ENCODE measurements at places on chromosomes 12 and 14.

DNA sequence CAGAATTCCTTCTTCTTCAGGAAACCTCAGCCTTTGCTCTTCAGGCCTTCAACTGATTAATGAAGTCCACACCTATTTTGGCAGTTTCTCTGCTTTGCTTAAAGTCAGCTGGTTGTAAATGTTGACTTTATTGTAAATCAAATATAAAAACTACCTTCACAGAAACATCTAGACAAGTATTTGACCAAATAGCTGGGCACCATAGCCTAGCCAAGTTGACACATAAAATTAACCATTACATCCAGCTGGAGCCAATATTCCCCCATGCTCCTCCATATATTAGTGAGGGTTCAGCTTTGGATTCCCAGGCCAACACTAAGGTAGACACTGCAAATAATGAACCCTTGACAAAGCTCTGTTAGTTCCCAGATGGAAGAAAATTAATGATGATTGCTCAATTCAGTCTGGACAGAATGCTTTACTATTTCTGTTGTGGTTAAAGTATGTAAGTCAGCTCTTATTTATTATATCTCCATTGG, 125.5 kb downstream of the ZFP36L1 start:
- no peak for DNase-seq

GRCh38 chr14:76754586-76754985, 6.7 kb upstream of the VASH1 start:
- no peak for DNase-seq

DNA sequence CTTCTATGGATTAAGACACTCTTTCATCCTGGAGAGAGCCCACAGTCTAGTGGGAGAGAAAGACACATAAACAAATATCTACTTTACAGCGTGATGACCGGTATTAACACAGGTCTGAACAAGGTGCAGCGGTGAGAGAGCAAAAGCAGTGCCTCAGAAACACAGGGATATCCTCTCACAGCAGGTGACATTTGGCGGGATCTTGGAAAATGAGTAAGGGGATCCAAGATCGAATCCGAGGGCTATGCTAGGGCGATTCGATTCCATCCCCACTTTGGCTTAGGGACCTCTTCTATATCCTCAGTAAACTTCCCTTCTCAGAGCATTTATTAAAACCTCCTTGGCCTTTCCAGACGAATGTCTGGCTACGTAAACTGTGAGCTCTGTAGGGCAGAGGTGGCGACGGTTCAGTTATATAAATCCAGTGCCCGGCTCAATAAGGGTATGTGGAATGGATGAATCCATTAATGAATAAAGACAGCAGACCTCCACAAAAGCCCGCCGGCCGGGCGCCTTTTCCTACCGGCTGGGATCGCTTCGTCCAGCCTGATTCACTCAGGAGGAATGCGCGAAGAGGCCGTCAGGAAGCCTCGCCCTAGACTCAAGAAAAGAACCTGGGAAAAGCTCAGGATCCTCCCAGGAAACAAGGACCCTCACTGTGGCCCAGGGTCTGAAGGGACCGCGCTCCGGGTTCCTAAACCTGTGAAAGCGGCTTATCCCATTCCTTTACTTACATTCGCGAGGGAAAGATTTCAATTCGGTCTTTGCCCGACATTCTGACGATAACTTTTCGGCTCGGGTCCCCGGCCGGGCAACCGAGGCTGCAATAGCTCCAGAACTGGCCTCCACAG, 455 bp downstream of the ATP6V1D start:
- DNase-seq: peak; percentile 18

- DNase-seq: peak; percentile 67
Measured at GRCh38 chr12:103571286-103571685, 15.8 kb upstream of the STAB2 start.

- DNase-seq: peak; percentile 14
Measured at GRCh38 chr12:108753976-108754375, 22.7 kb upstream of the CORO1C start.

- DNase-seq: peak; percentile 60
Measured at GRCh38 chr14:60657456-60658210, 8.4 kb upstream of the SIX1 start.

DNA sequence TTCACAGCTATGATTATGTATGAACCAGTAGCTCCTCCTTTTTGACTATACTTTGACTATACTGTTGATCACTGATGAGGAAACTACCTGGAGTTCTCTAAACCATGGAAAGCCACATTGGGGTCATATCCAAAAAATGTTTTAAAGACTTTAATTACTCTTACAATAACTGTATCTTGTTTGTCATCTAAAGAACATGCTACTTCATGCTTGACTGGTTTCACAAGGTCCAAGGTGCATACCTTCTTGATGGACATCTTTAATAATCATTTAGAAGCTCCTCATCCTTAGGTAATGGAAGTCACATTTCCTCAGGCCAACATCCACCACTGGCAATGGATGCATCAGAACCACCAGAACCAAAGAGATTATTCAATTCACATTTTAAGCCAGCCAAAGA, 29.9 kb downstream of the WASHC3 start:
- no peak for DNase-seq

Measured in NCI-H1417 (cell line).